ENCODE measurements at places on chromosomes 16 and 17. TPM values are rescaled to one million over a fixed set of nuclear protein-coding genes. Genes with fewer than 3 reads are reported as not detected.

Gene HAP1
- not detected for polyA plus RNA-seq

Gene ZNF232
- 11.7 TPM for polyA plus RNA-seq

Gene PTX4
- not detected for polyA plus RNA-seq

Gene KRTAP4-9
- polyA plus RNA-seq, result not detected

Gene TEKT3
- not detected for polyA plus RNA-seq

Gene PPP1R1B
- not detected for polyA plus RNA-seq

Gene KCNG4
- polyA plus RNA-seq, result not detected

Gene COQ7
- polyA plus RNA-seq, result 15.4 TPM

Gene FAM117A
- polyA plus RNA-seq, result 81.6 TPM

Gene FAM20A
- polyA plus RNA-seq, result not detected

Gene PHOSPHO1
- 1.0 TPM for polyA plus RNA-seq

Gene RASD1
- polyA plus RNA-seq, result 0.73 TPM

Gene PROCA1
- polyA plus RNA-seq, result 2.7 TPM

Gene KATNIP
- polyA plus RNA-seq, result 7.1 TPM

Gene NPIPB8
- not detected for polyA plus RNA-seq

Gene ITGAX
- polyA plus RNA-seq, result 6.2 TPM

Gene ZNF469
- 0.26 TPM for polyA plus RNA-seq

Gene LRRC36
- polyA plus RNA-seq, result not detected
